ENCODE measurements at places on chromosomes 12 and 14. TPM values are rescaled to one million over a fixed set of nuclear protein-coding genes. Genes with fewer than 3 reads are reported as not detected.

GPR162 gene
- total RNA-seq: 7.0 TPM

SDR9C7 gene
- total RNA-seq: not detected

CERS5 gene
- 46.5 TPM for total RNA-seq

GPRC5D gene
- not detected for total RNA-seq

Data from mesenteric fat pad (tissue), 1 donor.